ENCODE measurements at places on chromosomes 6 and 20.
A peak's percentile ranks its signal among the peaks of the same experiment; 100 is the strongest.

- DNase-seq: peak; percentile 62
Observed at GRCh38 chr6:72321788-72322187, 300.1 kb upstream of the KCNQ5 start.

- no peak for DNase-seq
Observed at GRCh38 chr6:145561095-145562072, 173.9 kb downstream of the EPM2A start.

GRCh38 chr6:77124604-77125003 lies 338.7 kb downstream of the HTR1B start:
- no peak for DNase-seq

DNA sequence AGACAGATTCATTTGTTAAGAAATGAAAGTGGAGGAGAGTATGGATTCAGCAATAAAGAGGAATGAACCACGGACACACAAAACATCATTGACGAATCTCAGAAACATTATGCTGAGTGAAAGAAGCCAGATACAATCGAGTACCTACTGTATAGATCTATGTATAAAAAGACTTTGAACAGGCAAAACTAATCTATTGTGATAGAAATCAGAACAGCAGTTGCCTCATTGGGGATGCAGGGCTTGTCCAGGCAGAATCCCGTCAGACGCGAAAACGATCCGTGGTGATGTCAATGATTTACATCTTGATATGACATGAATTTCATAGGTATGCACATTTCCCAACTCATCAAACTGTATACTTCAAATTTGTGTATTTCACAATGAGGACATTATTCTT lies 265.2 kb downstream of the CBLN4 start:
- DNase-seq: no peak

GRCh38 chr6:87274660-87275274 lies 47.6 kb upstream of the SMIM8 start:
- DNase-seq: peak; percentile 79

GRCh38 chr20:14921513-14921912 lies 584.1 kb upstream of the FLRT3 start:
- peak; percentile 22 for DNase-seq

- DNase-seq: peak; percentile 45
Observed at GRCh38 chr6:138517635-138518034, 18.3 kb upstream of the NHSL1 start.

- DNase-seq: no peak
Observed at GRCh38 chr20:48578397-48579098, 249.3 kb downstream of the PREX1 start.

- no peak for DNase-seq
Observed at GRCh38 chr6:152012227-152012626, 204.7 kb downstream of the ESR1 start.

DNA sequence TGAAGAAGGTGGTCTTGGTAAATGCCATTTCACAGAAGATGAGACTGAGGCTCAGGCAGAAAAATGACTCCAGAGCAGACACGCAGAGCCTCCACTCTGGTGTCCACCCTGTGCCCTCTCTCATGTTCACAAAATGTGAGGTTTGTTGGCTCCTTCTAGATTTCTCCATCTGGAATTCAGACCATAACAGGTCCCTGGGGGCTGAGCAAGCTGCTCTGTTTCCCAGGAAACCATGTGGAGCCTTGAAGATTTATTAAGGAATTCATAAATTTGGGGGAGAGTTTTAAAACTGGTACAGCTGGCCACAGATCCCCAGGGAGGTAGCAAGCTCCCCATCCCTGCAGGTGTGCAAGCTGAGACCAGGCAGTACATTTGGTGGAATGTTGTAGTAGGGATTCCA lies 38.8 kb upstream of the SIRPA start:
- peak; percentile 32 for DNase-seq

- DNase-seq: peak; percentile 40
Observed at GRCh38 chr6:74585753-74586152, 620.1 kb downstream of the COL12A1 start.

GRCh38 chr6:163201855-163202254 lies 212.7 kb upstream of the QKI start:
- no peak for DNase-seq
